Breast epithelium (tissue), 4 donors: ENCODE measurements at places on chromosomes 13 and 19. TPM values are rescaled to one million over a fixed set of nuclear protein-coding genes. Genes with fewer than 3 reads are reported as not detected.

- no peak for DNase-seq
Measured at GRCh38 chr13:105638426-105638825, 897.0 kb downstream of the EFNB2 start.

DNA sequence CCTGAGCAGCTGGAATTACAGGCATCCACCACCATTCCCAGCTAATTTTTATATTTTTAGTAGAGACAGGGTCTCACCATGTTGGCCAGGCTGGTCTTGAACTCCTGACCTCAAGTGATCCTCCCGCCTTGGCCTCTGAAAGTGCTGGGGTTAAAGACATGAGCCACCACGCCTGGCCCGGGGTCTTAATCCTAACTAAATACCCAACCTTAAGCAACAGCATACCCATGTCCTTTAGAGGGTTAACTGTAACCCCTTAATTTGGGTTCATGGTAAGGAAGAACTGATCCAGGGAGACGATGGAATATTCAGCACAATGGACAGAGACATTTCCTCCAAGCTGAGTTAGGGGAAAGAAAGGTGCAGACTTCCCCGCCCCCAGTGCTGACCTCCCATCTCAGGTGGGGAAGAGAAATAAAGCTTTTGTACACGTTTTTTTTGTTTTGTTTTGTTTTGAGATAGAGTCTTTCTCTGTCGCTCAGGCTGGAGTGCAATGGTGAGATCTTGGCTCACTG lies 8.7 kb upstream of the GALP start:
- DNase-seq, result no peak

- DNase-seq, result peak; percentile 39
Measured at GRCh38 chr19:46374536-46375475, 27.9 kb downstream of the PPP5C start.

- no peak for DNase-seq
Measured at GRCh38 chr19:4425537-4425936, 23.1 kb downstream of the CHAF1A start.

- DNase-seq, result peak; percentile 57
Measured at GRCh38 chr13:44759384-44760360, 183.5 kb upstream of the TSC22D1 start.

GRCh38 chr19:3618144-3618810 lies 8.3 kb downstream of the CACTIN start:
- no peak for DNase-seq

- no peak for DNase-seq
Measured at GRCh38 chr19:29812881-29813275, 1.1 kb downstream of the CCNE1 start.

DNA sequence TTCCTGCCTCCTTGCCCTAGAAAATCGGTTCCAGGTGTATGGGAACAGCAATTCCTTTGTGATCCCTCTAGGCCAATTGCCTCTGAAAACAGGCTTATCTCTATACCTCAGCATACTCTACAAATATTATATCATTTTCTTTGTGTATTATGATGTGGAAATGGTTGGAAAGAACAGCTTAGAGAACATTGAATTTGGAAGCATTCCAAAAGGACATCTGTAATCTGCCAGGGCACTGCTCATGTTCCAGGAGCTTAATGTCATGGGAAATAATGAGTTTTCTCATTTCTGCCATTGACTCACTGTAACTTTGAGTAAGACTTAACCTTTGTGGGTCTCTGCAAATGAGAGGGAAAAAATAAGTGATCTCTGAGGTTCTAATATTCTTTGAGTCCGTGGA lies 147.3 kb downstream of the UFM1 start:
- DNase-seq, result no peak

- DNase-seq, result no peak
Measured at GRCh38 chr13:77696879-77697216, 639 bp upstream of the SLAIN1 start.

GRCh38 chr13:26697069-26697955 lies 63.3 kb downstream of the GPR12 start:
- DNase-seq, result no peak

GRCh38 chr19:8488365-8488764 lies 14.1 kb downstream of the PRAM1 start:
- no peak for DNase-seq

DNA sequence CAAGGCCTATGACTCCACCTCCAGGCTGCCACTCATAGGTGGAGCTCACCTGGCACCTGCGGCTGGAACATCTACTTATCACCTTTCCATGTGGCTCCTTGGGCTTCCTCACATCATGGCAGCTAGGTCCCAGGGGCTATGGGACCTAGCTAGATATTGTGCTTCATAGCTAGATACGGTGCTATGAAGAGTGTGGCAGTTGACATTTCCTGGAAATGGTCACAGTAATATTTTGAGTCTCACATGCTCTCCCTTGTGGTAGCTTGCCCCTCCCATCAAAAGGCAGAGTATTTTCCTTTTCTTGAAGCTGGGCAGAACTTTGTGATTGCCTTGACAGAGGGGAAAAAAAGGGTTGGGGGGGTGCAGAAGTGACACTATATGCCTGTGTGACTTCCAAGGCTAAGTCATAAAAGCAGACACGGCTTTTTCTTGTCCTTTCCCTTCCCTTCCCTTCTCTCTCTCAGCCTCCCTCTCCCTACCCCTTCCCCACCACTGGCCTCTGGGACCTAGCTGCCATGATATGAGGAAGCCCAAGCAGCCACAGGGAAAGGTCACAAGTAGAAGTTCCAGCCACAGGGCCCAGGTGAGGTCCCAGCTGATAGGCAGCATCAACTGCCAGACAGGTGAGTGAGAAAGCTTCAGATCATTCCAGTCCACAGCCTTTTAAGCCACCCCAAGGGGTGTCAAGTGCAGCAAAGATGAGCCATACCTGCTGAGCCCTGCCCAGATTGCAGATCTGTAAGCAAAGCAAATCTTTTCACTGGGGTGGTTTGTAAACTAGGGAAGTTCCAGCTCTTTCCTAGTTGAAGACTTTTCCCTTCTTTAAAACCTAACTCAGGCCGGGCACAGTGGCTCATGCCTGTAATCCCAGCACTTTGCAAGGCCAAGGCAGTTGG lies 6.9 kb upstream of the HIF3A start:
- no peak for DNase-seq

DNA sequence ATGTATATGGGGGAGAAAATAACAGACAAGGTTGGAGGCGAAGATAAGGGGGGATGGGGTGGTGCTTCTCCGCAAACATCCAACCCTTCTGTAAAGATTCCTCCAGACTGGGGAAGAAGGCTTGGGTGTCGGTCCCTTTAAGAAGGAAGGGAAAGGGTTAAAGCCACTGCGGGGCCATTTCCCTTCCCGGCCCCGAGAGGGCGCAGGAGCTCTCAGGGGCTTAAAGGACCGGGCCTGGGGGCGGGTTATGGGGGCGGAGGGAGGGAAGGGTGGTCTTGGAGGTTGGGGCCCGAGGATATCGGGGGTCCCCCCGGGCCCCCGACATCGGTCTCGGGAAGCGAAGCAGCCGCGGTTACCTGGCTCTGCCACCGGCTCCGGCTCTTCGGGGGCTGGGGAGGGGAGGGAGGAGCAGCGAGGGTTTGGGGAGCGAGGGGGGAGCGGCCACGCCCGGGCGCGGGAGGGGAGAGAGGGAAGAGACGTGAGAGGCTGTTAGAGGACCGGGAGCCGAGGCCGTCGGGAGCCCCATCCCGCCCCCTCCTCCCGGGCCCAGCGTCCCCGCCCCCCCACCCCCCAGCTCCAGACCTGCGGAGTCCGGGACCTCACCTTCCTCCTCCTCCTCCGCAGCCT lies 2.8 kb downstream of the TNNT1 start:
- no peak for DNase-seq

DNA sequence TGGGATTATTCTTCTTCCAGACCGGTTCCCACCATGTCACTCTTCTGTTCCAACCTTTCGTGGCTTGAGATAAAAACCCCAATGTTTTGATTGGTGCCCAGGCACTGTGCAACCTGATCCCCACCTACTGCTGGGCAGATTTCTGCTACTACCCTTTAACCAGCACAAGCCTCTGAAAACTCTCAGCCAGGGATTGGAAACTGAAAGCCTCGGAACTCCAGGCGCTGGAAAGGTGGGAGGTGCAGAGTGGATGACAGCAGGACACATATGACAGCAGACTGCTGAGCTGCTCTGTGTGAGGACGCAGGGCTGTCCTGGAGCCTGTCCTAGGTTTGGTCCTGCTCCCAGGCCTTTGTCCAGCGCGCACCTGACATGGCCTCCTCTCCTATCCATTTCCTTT lies 68.5 kb upstream of the GTF3A start:
- no peak for DNase-seq

DNA sequence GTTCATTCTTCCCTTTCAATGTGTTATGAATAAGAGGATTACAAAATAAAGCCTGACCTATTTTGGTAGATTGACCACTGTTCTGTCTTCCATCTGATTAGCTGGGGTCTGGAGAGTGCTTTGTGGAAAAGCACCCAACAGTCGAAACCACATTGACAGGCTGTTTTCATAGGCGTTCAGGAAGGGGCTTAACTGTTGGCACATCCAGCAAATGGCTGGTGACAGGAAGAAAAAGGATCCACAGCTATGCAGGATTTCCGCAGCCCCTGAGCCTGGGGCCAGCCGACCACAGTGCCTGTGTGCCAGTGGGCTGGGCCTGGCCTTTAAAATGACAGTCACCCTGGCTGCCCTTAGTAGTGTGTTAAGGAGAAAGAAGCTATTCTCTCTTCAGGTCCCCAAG lies 113.3 kb downstream of the SIPA1L3 start:
- DNase-seq, result no peak

- DNase-seq, result no peak
Measured at GRCh38 chr19:51293571-51294210, 17.8 kb upstream of the IGLON5 start.

DNA sequence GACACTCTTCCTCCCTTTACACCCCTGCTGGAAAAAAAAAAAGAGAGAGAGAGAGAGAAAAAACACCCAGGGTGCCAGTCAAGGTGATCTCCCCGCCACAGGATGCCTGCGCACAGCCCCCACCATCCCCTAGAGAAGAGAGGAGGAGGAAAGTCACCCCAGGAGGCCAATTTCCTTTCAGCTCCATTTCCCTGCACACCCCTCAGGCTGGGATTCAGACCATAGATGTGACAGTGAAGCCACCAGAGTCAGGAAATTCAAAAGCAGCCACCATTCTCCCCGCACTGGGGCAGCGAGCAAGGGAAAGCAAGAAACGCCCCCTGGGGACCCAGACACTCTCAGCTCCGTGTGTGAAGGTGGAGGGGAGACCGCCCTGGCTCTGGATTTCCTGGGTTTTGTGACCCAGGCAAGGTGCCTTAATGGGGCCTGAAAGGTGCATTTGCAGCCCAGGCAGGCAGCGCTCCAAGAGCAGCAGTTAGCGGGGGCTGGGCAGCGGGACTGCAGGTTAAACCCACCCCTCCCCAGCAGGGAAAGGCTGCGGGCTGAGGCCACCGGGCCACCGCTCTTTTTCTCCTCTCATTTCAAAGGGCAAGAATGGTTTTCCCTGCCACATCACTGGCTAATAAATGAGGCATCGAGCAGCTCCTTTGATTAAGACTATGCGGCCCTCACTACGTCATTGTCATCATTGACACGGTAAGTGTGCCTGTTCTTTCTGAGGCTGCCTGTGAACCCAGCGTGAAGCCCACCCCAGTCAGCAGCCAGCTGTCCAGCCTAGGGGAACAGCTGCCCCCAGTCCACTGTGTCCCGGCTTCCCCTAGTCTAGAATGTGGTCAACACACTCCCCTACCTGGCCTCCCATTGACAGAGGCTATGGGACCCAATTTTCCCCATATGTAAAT lies 83.8 kb upstream of the TM9SF2 start:
- no peak for DNase-seq

DNA sequence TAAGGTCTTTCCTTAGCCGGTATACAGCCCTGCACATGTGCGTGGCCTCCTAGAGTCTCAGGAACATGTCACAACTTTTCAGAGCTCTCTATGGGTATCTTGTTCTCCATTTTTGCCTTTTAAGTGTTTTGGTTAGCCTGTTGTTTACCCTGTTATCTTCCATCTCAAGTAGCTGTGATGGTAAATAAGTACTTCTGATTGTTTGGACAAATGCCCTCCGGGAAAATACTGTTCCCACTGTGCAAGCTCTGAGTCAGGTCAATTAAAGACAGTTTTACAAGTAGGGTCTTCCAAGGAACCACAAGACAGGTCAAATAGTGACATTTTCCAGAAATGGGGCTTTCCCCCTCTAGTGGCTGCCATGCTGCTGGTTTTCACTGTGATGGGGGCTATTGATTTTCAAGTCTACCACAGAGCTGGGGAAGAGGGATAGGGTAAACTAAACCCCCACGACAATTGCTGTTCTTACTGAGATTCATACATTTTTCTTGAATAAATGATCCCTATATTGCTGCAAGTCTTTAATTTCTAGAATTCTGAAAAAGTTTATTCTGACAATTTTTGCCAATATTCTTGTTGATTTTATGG lies 109.5 kb downstream of the TM9SF2 start:
- no peak for DNase-seq

GRCh38 chr13:51590231-51590970 lies 6.1 kb downstream of the WDFY2 start:
- no peak for DNase-seq

DNA sequence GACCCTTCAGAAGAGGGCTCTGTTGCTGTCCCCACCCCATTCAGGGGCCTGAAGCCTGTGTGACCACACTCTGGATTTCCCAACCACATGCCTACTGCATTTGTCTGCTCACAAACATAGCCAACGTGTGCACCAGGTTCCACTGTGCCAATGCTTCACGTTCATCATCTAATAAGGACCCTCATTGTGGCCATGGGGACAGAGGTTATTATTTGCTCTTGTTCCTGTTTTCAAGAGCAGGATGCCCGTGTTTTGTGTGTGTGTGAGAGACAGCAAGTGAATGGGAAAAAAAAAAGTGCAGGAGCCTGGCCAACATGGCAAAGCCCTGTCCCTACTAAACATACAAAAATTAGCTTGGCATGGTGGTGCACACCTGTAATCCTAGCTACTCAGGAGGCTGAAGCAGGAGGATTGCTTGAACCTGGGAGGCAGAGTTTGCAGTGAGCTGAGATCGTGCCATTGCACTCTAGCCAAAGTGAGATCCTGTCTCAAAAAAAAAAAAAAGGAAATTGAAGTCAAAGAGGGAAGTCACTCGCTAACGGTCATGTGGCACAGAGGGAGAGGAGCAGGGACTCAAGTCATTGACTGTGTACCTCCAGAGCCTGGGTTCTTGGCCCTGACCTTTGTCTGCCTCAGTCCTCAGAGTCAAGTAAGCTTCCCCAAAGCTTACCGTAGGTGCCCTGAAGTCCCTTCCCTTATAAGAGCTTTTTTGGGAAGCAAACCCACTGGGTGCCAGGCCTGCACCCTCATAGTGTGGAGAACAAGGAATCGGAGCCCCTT lies 6.9 kb downstream of the B3GNT8 start:
- DNase-seq, result no peak

LILRA6 gene
- 2.9 TPM for total RNA-seq

ZNF175 gene
- total RNA-seq, result 8.9 TPM

SIGLECL1 gene
- total RNA-seq, result not detected

HAUS5 gene
- total RNA-seq, result 13.0 TPM

ZNF763 gene
- 2.9 TPM for total RNA-seq

EBI3 gene
- total RNA-seq, result 0.66 TPM

IL27RA gene
- 11.0 TPM for total RNA-seq

FSD1 gene
- 0.88 TPM for total RNA-seq

ATP4A gene
- total RNA-seq, result not detected

BRME1 gene
- total RNA-seq, result 1.6 TPM

GPR4 gene
- 1.1 TPM for total RNA-seq

EFNB2 gene
- total RNA-seq, result 15.2 TPM

ADGRE2 gene
- total RNA-seq, result 1.9 TPM

CCNE1 gene
- 2.1 TPM for total RNA-seq

KLK4 gene
- not detected for total RNA-seq
